Activated naive CD8-positive, alpha-beta T cell treated with anti-CD3 and anti-CD28 coated beads for 36 hours (primary cell): ENCODE measurements at places on chromosomes 3 and 15. TPM values are rescaled to one million over a fixed set of nuclear protein-coding genes. Genes with fewer than 3 reads are reported as not detected.

DNA sequence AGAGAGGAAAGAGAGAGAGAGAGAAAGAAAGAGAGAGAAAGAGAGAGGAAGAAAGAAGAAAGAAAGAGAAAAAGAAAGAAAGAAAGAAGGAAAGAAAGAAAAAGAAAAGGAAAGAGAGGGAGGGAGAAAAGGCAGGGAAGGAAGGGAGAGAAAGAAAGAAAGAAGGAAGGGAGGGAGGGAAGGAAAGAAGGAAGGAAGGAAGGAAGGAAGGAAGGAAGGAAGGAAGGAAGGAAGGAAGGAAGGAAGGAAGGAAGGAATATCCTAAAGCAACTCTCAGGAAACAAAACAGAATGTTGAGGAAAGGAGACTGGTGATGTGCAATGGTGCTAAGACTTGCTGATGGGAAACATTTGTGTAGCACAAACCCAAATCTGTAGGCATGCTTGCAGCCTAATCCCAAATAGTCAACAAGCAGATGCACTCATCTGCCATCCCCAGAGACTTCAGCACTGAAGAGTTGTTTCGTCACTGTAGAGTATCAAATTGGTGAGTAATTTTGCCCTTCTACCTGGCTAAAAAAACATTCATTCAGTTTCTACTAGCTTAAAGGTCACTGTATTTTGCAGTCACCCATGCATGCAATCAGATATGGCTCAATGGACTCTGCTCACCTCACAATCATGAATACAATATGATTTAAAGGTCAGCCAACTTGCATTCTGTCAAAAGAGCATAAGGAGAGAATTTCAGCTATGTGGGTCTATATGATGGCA is 480.3 kb downstream of the FGF12 start:
- no peak for DNase-seq

The CKMT1B gene
- total RNA-seq, result 0.92 TPM

The SLC12A8 gene
- 1.9 TPM for total RNA-seq

The GADL1 gene
- not detected for total RNA-seq

The TLR9 gene
- 1.4 TPM for total RNA-seq

The SLC22A14 gene
- total RNA-seq, result not detected
